ENCODE measurements at places on chromosomes 7 and 10. TPM values are rescaled to one million over a fixed set of nuclear protein-coding genes. Genes with fewer than 3 reads are reported as not detected.

ADAMTS14 gene
- 0.16 TPM for total RNA-seq

DNA sequence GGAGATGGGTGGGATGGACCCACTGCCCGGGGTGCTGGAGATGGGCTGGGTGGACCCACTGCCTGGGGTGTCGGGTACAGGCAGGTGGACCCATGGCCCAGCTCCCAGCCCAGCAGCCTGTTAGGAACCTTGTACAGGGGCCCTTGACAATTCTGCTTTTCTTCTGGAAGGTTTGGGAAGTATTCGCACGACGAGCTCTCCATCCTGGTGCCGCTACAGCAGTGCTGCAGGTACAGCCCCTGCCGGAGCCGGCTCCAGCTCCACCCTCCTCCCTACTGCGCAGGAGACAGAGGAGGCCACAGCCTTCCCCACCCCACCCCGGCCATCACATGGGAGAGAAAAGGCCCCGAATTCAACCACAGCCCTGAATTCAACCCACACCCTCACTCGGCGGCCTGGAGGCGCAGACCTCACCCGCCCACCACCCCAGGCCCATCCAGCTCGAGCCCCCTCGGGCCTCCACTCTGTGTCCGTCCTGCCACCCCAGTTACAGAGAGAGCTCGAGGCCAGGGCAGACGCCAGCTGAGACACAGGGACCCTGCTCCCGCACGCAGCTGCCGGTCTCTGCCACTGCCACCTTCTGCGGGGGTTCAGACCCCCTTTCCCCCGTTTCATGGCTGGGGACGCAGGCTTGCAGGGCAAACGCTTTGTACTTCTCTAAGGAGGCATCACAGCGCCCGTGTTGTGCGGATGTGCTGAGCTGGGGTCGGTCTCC, 31.3 kb upstream of the FOXL3 start:
- peak; percentile 39 for DNase-seq

DNA sequence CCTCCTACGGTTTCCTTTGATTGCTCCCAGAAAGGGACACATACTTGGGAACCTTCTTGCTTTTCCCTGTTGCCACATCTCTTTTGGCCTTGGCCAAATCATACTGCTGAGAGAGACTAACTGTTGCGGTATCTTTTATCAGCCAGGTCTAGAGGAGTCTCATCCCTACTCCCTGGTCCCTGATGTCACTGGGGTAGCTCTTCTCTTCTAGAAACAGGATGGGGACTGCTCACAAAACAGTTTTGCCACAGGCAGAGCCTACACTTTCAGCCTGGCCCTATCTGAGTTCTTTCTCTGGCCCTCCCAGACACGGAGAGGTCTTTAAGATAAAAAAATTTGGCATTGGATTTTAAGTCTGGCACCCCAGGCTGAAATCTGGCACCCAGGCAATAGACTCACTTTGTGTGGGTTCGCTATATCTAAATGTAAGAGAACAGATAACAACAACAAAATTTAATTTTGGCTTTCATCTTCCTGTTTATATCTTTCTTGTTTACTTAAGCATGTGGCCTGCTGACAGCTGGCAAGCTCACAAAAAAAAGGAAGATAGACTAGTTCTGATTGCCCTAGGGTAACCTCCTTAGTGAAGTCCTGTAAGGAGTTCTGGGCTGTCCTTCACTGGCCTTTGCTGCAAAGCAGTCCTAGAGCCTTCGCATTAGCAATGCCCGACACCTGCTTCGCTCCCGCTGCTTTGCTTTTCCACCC, 228.3 kb upstream of the NPVF start:
- peak; percentile 46 for DNase-seq

- DNase-seq = no peak
Observed at GRCh38 chr10:130637089-130637676, 501.0 kb downstream of the GLRX3 start.

Measured in Right ventricle myocardium superior (tissue), 1 donor.